Kidney (tissue), 22 donors: ENCODE measurements at places on chromosomes 5 and 9. TPM values are rescaled to one million over a fixed set of nuclear protein-coding genes. Genes with fewer than 3 reads are reported as not detected.

- no peak overlapping the region for H3K4me3 ChIP-seq
- no peaks in the 10 kb centered on the region for H3K36me3 ChIP-seq
- H3K27ac ChIP-seq = no peak overlapping the region
- H3K4me1 ChIP-seq = no peaks in the 10 kb centered on the region
- DNase-seq = no peak
These were observed 292.4 kb upstream of the ACO1 start for GRCh38 chr9:32092031-32092430.

- H3K4me1 ChIP-seq = peaks cover 2% of the 10 kb centered on the region
- no peak overlapping the region for H3K4me3 ChIP-seq
- no peaks in the 10 kb centered on the region for H3K27me3 ChIP-seq
- H3K36me3 ChIP-seq = no peaks in the 10 kb centered on the region
- no peak overlapping the region for H3K27ac ChIP-seq
These were observed 117.7 kb upstream of the ACTBL2 start for GRCh38 chr5:57600321-57600720.

DNA sequence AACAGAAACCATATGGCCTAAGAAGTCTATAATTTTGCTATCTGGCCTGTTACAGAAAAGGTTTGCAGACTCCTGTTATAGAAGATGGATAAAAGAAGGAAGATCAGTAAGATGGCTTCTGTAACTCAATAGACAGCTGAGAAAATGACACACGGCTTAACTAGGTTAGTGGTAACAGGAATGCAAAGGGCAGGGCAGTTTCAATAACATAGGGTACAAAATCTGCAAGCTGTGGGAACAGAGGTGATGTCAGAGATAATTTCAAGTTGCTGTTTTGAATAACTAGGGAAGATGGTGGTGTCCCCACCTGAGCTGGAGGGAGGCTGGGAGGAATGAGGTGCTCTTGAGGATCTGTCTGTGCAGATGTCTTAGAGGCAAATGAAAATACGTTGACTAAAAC, 106.5 kb downstream of the GLIS3 start:
- no peak for DNase-seq
- H3K4me3 ChIP-seq = no peak overlapping the region
- H3K27me3 ChIP-seq = no peaks in the 10 kb centered on the region
- H3K27ac ChIP-seq = no peak overlapping the region

Gene GKAP1
- polyA plus RNA-seq = 8.6 TPM

Gene TEK
- 16.1 TPM for polyA plus RNA-seq
